DMS53 (cell line): ENCODE measurements at places on chromosomes 12 and 14.

- peak; percentile 60 for DNase-seq
Measured at GRCh38 chr12:101877806-101878242, 444 bp downstream of the DRAM1 start.

GRCh38 chr12:130439250-130439649, 101.6 kb downstream of the PIWIL1 start:
- DNase-seq, result no peak

GRCh38 chr14:80698974-80699373, 242.6 kb downstream of the CEP128 start:
- no peak for DNase-seq

- no peak for DNase-seq
Measured at GRCh38 chr12:23473071-23473470, 476.4 kb downstream of the SOX5 start.

DNA sequence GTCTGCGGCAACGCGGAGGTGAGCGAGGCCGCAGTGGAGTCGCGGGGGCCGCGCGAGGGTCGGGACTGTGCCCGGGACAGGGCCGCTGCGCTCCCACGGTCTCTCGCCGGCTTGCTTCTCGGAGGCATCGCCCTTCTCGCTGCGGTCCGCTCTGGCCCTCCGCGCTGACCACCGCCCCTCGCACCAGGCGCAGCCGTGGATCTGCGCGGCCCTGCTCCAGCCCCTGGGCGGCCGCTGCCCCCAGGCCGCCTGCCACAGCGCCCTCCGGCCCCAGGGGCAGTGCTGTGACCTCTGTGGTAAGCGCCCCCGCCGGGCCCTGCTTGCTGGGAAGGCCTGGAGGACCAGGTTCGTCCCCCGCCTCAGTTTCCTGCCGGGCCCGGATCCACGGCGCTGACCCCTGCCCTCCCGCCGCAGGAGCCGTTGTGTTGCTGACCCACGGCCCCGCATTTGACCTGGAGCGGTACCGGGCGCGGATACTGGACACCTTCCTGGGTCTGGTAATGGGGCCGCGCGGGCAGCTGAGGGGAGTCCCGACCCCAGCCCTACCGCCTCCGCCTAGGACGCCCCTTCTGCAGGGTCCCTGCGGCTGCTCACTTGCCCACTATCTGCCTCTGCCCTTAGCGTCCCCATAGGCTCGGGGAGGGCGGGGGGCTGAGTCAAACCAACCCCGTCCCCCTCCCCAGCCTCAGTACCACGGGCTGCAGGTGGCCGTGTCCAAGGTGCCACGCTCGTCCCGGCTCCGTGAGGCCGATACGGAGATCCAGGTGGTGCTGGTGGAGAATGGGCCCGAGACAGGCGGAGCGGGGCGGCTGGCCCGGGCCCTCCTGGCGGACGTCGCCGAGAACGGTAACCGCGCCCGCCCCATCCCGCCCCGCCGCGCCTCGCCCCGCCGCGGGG, 7.0 kb downstream of the AMN start:
- DNase-seq, result no peak

- DNase-seq, result no peak
Measured at GRCh38 chr14:80770114-80770908, 171.2 kb downstream of the CEP128 start.

DNA sequence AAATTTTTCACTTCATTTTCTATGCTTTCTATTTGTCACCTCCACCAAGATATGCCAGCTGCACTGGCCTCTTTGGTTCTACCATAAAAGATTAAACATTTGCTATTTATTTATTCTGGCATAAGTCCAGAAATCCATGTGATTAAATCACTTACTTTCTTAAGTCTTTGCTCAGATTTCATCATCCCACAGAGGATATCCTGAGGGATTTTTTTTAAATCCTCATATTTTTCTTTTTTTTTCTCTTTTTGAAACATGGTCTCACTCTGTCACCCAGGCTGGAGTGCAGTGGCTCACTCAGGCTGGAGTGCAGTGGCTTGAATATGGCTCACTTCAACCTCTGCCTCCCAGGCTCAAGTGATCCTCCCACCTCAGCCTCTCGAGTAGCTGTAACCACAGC, 645.4 kb upstream of the ATXN7L3B start:
- DNase-seq, result peak; percentile 69

DNA sequence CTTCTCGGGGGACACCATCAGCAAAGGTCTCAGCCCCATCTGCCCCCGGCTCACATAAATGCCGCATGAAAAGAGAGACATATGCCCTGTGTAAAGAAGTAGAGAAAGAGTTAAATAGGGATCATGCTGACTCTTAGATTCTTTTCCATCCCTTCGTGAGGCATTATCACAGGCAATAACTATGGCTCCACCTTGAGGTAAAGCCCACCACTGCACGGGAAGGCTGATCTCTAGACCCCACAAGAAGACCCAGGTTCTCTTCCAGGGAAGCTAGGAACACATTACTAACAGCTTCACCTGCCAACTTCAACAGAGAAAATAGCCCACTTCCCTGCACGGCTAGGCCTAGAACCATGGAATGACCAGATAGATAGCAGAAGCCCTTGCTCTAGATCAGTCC, 14.1 kb upstream of the NOP2 start:
- DNase-seq, result no peak

DNA sequence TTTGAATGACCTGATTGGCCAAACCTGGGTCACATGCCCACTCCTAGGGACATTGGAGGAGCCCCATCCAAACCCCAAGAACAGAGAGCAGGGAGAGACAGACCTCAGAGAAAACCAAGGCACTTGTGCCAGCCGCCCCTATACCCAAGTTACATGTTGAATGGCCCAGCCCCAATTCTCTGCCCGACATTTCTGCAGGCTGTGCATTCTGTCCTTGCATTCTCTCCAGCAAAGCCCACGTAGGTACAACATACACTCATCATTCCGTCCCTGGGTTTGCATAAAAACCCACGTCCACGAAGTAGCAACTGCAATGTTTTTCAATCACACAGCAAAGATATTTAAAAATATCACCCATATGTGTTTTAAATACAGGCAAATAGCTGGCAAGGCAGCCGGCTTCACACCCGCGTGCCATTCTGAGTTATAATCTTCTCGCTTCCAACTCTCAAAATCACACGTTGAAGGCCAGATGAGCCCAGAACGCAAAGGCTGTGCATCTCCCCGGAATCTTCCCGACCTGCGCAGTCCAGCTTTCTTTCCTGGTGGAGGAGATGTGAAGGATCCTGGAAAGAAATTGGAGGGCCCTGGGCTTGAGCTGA, 91.7 kb upstream of the MYL2 start:
- no peak for DNase-seq

GRCh38 chr12:108709697-108710096, 21.6 kb downstream of the CORO1C start:
- no peak for DNase-seq

GRCh38 chr12:92581604-92582003, 121.2 kb upstream of the PLEKHG7 start:
- no peak for DNase-seq
